Lower leg skin (tissue), 4 donors: ENCODE measurements at places on chromosomes 16 and 17.

DNA sequence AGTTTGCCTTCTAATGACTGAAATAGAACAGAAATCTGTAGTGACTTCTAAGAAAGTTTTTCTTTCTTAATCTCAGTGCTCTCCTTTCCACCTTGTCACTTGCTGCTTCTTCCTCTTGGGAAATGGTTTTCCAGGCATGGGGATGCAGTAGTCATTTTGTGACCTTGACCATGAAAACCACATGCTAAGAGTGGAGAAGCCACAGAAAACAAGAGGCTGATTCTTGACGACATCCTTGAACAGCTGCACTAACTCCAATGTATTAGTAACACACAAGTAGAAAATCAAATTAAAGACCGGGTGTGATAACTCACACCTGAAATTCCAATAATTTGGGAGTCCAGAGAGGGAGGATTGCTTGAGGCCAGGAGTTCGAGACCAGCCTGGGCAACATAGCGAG, 15.5 kb upstream of the USP31 start:
- DNase-seq, result no peak

GRCh38 chr17:80243526-80244433, 16.9 kb upstream of the RNF213 start:
- no peak for DNase-seq

DNA sequence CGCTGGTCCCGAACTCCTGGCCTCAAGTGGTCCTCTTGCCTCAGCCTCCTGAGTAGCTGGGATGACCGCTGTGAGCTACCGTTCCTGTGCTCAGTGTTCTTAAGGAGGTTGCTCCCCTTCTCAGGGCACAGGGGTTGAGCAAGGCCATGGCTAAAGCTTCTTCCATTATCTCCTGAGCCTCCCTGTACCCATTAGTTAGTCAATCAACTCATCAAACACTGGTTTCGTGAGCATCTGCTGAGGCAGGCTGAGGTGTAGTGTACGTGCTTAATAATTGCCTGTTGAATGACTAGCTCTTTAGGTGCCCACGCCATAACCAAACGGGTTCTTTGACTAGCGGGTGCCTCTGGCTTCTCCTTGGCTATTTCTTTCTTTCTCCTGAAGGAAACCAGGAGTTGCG, 11.7 kb downstream of the SGCA start:
- DNase-seq, result no peak

DNA sequence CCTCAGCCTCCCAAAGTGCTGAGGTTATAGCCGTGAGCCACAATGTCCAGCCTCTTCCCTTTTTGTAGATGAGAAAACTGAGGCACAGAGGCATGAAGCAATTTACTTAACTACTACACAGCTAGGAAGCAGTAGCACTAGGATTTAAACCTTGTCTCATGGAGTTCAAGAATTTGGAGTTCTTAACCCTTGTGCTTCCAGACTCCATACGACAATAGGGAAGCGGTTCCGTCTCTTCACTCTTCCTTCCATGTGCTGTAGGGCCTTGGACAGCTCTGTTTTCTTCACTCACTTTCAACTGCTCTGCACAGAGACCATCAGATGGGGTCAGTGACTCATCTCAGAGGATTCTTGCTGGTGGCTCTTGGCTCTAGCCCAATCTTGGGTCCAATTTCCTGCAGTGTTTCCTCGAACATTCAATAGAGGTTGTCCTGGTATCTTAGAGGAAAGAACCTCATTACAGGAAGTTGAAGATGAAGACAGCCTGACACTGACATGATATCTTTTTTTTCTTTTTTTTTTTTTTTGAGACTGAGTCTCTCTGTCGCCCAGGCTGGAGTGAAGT, 19.3 kb downstream of the ITGAL start:
- DNase-seq, result peak; percentile 24

GRCh38 chr17:33375783-33376182, 82.7 kb upstream of the ASIC2 start:
- no peak for DNase-seq

- peak; percentile 43 for DNase-seq
These were observed 198.9 kb downstream of the ZFHX3 start for GRCh38 chr16:72848759-72849664.

- peak; percentile 32 for DNase-seq
These were observed 206.2 kb downstream of the PRKCB start for GRCh38 chr16:24041834-24042631.

DNA sequence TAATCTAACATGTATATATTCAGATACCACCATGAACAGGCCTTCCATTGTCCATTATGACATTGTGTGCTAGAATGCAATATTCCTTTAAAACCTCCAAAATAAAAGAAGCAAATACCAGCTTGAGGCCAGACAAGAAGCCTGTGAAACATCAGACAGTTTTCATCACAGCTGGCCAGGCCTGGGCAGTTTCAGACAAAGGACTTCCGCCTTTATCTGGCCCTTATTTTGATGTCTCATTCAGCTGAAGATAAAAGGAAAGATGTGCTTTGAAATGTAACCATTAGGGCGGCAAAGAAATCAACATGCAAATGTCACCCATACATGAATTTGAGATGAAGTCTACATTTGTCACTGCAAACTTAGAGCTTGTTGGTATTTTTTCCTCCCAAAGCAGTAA, 737.5 kb downstream of the KCNJ2 start:
- no peak for DNase-seq
